ENCODE measurements at places on chromosomes 7 and 10. TPM values are rescaled to one million over a fixed set of nuclear protein-coding genes. Genes with fewer than 3 reads are reported as not detected.

Gene IGF2BP3
- 93.9 TPM for total RNA-seq

Gene ACSL5
- total RNA-seq = 2.6 TPM

Gene DYDC2
- total RNA-seq = not detected

Gene PNLIP
- total RNA-seq = not detected

Gene PALD1
- not detected for total RNA-seq

Gene VWDE
- not detected for total RNA-seq

Gene DNAH11
- 2.2 TPM for total RNA-seq

Gene ELOVL3
- not detected for total RNA-seq

Gene ACSM6
- total RNA-seq = not detected

Gene TRPV5
- total RNA-seq = under 0.01 TPM

Gene COL26A1
- total RNA-seq = not detected

Gene FANK1
- total RNA-seq = 30.2 TPM

Gene ANKIB1
- total RNA-seq = 64.4 TPM

Gene SPDYE2B
- total RNA-seq = not detected
